ENCODE measurements at places on chromosomes 2 and 18.

DNA sequence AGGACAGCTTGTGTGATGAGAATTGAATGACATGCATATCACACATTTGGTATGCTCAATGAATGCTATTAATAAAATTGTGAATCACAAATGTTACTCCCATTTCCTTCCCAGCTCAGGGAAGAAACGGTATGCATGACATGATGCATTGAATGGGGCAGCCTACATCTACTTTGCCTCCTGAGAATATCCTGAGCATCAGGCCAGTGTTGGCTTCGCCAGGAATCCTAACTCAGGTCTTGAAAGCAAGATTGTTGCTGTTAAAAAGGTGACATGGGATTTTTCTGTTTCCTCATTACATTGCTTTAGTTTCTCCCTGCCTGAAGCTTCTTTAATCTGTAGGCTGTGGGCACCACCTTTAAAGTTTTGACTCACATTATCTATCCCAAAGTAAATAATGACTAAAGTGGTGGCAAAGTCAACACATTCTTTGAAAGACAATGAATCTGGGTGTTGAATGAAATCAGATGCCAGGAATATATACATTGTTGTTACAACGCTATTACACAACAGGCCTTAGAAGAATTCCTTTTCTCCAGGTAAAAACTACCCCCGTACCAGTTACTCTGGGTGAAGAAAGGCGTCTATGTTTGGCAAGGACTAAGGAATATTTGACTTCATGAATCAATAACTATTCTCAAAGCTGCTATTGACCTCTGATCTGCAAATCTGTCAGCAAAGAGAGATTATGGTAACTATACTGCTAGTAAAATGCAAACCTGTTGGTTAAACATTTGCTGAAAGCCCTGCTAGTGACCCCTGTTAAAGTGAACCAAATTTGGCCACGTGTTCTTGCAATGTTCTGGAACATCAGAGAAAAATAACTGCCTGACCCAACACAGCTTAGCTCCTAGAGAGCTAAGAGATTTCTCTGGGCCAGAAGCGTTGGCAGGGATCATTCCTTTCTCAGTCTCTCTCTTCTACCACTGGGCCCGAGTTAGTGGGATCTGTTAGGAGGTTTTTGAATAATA, 30.5 kb upstream of the NEDD4L start:
- no peak for DNase-seq

GRCh38 chr2:18436503-18437005, 123.9 kb downstream of the RDH14 start:
- DNase-seq, result no peak

- DNase-seq, result no peak
Measured at GRCh38 chr2:152755029-152755428, 36.6 kb downstream of the ARL6IP6 start.

- no peak for DNase-seq
Measured at GRCh38 chr2:232343821-232344220, 34.7 kb upstream of the ALPP start.

- no peak for DNase-seq
Measured at GRCh38 chr2:42793334-42794270, 1.2 kb upstream of the HAAO start.

DNA sequence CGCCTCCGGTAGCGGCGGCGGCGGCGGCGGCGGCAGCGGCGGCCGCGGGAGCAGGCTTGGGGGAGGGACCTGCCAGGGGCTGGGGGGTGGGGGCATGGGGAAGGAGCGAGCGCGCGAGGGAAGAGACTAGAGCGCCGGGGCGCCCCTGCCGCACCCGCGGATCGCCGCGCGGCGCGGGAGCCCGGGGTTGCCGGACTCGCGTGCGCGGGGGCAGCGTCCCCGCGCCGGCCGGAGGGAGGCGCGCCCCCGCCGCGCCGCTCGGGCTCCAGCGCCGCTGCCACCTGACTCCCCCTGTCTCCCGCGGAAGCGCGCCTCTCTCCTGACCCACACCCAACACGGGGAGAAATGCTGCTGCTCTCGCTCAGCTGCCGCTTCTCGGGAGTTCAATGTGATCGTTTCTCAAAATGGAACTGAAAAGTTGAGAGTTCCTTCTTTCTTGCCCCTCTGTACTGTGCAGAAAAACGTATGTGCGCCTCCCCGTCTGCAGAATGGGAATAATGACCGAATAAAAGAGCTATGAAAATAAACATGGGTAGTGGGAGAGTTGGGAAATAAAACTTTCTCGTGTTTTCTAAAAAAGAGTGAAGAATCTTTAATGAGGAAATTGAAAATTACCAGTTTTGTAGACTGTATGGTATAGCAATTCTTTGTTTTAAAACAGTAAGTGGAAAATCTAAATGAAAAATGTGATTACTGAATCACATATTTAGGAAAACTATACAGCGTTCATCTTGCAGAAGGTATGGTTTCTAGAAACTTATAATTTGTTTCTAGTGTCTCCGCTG, 455 bp upstream of the TLK1 start:
- peak; percentile 88 for DNase-seq

GRCh38 chr2:236663287-236664101, 93.9 kb downstream of the ACKR3 start:
- no peak for DNase-seq

DNA sequence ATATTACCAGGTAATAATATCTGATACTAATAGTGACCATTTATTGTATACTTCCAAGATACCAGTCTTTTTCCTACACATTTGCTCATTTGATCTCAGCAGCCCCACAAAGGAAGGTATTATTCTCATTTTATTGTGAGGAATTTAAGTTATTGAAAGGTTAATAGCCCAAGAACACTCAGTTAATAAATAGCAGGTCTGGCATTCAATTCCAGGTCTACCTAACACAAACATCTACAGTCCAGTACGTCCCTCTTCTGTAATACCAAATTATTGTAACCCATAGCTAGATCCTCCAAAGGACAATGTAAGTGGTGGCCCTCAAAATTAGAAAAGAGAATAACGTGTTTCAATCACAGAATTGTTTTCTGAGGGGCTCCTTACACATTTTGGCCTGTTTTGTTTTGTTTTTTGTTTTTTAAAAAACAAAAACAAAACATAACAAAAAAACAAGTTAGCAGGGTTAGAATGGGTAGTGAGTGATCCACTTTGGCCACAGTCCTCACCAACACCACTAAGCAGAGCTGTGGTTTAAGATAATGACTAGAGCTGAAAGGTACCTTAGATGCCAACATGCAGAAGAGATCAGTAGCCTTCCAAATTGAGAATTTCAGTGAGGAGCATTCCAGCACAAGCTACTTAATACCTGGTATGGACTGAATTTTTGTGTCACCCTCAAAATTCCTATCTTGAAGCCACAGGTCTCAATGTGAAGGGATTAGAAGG, 137.5 kb downstream of the DYM start:
- DNase-seq, result no peak

GRCh38 chr18:75538727-75539126, 111.2 kb upstream of the SMIM21 start:
- DNase-seq, result no peak

DNA sequence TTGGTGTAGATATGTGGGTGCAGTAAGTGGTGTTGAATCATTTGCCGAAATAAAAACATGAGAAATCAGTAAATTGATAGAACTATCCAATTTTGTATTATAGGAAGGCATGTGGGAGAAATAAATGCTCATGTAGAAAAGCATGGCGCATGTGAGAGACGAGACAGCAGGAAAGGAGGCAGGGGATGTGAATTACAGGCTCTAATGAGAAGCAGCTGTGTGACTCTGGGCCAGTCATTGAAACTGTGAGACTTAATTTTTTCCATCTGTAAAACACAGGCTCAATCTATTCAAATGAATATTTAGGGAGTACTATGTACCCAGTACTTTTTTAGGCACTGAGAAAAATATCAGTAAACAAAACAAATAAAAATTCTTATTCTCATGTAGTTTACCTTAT, 42.6 kb upstream of the MAP3K20 start:
- DNase-seq, result no peak

- DNase-seq, result no peak
Measured at GRCh38 chr18:66013969-66014368, 263.2 kb downstream of the CDH7 start.

Data from activated CD4-positive, alpha-beta T cell treated with anti-CD3 and anti-CD28 coated beads, Interleukin-2, amount 10 ng/mL, durations not matched to agents 24 days and 14 days (primary cell).